GM19239 (cell line): ENCODE measurements at places on chromosomes 1 and 21.

GRCh38 chr1:70411360-70411844, 334 bp downstream of the CTH start:
- no peak for DNase-seq

DNA sequence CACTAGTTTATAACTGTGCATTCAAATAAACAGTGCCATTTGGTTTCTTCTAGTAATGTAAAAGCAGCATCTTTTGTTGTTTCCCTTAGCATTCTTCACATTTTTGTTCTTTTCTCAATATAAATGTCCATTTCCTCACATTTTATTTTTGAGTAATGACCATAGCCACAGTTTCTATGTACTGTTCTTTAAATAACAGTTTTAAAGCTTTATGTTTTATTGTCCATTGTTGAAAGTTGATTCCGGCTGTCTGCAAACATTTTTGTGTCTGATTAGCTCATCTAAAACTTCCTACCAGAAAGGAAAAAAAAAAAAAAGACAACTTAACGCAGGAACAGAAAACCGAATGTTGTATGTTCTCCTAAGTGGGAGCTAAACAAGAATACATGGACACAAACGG, 139.7 kb downstream of the MAGI3 start:
- no peak for DNase-seq

GRCh38 chr21:44428281-44428960, 26.9 kb upstream of the LRRC3 start:
- DNase-seq = no peak

DNA sequence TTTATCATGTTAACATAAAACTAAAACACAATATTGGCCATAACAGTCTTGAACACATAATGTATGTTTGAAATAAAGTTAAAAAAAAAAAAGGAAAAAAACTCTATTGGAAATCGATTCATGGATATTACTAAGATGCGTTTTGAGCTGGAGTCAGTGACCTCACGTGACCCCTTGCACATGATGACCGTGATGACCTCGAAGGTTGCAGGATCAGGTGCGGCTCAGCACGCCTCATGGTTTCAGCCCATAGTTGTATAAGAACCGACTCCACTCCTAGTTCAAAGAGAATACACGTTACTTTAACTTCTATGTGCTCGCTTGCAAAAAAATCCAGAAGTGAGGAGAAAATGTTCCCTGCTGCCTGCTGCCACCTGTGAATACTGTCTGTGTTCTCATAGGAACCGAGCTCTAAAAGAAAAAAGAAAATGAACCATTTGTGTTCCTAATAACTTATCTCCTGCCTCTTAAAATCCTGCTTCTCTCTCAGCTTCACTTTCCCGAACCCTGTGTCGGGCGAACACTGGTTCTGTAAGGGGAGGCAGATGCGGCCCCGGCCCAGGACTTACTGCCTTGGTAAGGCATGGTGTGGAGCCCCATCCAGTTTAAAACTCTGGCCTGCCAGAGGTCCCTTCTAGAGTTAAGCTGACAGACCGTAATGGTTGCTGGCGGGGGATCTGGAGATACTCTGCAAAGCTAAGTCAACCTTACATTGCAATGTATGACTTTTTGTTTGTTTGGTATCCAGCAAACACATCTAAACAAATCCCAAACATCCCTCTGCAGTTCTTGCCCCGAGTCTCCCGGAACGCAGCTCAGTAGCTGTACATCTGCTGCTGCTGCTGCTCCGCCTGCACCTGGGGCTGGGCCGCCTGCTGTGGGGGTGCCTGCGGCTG, 33.8 kb upstream of the RIPK4 start:
- no peak for DNase-seq

DNA sequence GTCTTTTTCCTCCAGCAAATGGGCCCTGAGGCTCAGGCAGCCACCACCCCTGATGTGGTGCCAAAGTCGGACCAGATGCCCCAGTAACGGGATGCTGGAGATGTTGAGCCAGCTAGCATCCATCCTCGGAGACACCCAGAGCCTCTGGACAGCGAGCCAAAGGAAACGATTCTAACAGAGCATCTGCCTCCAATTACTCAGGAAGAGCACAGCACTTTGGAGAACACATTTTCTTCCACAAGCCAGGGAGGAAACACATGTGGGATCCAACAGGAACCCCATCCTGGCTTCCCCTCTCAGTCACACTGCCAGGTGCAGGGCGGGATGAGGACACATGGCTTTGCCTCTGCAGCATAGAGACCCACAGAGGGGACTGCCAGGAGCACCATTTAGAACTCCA, 44.9 kb downstream of the C1orf198 start:
- no peak for DNase-seq

GRCh38 chr1:19709260-19709793, 44.7 kb downstream of the HTR6 start:
- no peak for DNase-seq

- no peak for DNase-seq
Measured at GRCh38 chr1:211371406-211372105, 44.9 kb downstream of the TRAF5 start.

DNA sequence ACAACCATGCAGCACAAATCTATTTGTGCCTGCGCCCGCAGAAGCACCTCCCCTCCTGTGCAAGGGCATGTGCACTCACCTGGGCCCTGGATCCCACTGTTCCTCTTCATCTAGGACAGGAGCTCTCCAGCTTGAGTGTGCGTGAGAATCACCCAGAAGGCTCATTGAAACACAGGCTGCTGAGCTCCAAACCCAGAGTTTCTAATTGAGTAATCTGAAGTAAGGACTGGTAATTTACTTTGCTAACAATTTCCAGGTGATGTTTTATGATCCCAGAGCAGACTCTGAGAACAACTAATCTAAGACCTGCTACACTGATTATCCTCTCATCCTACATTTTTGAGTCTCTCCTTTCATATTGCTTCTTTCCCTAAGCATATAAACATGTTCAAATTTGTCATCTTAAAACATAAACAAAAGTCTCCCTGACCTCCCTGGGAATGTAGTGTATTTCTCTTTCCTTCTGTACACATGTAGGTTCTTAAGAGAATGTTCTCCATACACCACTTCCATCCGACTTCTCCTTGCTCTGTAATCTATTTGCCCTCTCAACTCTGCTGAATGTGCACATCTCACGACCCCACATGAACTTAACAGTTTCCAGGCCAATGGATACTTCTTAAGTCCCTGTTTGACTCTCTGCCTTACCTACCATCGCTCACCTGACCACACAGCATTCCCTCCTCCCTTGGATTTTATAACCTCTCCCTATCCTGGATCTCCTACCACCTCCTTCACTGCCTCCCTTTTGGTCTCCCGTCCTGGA, 522.5 kb downstream of the SMYD3 start:
- no peak for DNase-seq

DNA sequence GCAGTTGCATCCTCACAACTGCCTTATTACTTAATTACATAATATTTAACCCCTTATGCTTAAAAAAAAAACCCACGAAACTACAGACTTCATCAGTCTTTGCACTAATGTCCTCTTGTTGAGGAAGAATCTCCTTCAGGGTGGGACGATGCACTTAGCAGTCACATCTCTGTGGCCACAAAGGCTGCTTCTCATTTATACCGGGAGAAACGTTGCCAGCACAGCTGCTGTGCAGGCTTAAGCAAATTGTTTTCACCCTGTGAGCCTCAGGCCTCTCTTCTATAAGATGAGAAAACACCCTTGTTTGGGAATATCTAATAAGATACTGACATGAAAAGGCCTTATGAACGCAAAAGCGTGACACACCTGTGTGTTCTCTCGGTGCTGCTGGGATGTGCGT, 2.9 kb upstream of the OBSCN start:
- DNase-seq = no peak

- no peak for DNase-seq
Measured at GRCh38 chr1:43267818-43268425, 1.9 kb upstream of the TMEM125 start.

GRCh38 chr1:87598429-87598828, 269.7 kb downstream of the LMO4 start:
- DNase-seq = no peak

GRCh38 chr1:89198081-89198480, 661 bp downstream of the GBP4 start:
- DNase-seq = no peak

- DNase-seq = no peak
Measured at GRCh38 chr1:168321945-168322344, 41.3 kb downstream of the TBX19 start.

GRCh38 chr1:84539972-84540371, 33.6 kb upstream of the GNG5 start:
- no peak for DNase-seq

GRCh38 chr1:150002217-150002616, 8.3 kb downstream of the OTUD7B start:
- DNase-seq = no peak

DNA sequence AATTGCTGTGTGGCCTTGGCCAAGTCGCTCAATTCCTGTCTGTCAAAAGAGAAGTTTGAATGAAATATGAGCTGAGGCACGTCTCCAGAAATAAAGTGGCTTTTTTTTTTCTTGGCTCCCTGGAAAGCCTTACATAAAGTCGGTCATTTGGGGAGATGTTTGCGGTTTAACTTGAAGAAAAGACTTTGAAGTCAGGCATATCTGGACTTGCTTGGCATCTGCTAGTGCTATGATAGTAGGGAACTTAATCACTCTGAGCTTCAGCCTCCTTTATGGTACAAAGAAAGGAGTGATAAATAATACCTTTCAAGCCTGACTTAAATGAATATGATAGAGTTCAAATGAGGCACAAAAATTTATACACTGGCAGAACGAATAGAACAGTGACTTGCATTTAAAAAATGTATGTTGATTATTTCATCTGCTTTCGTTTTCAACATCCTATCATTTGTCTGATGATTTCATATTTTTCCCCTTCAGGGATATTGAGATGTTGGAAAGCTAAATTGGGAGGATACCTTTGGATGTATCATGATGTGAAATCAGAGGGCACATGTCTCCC, 60.2 kb downstream of the FASLG start:
- DNase-seq = no peak

GRCh38 chr1:165355139-165355976, 1.2 kb downstream of the LMX1A start:
- no peak for DNase-seq

DNA sequence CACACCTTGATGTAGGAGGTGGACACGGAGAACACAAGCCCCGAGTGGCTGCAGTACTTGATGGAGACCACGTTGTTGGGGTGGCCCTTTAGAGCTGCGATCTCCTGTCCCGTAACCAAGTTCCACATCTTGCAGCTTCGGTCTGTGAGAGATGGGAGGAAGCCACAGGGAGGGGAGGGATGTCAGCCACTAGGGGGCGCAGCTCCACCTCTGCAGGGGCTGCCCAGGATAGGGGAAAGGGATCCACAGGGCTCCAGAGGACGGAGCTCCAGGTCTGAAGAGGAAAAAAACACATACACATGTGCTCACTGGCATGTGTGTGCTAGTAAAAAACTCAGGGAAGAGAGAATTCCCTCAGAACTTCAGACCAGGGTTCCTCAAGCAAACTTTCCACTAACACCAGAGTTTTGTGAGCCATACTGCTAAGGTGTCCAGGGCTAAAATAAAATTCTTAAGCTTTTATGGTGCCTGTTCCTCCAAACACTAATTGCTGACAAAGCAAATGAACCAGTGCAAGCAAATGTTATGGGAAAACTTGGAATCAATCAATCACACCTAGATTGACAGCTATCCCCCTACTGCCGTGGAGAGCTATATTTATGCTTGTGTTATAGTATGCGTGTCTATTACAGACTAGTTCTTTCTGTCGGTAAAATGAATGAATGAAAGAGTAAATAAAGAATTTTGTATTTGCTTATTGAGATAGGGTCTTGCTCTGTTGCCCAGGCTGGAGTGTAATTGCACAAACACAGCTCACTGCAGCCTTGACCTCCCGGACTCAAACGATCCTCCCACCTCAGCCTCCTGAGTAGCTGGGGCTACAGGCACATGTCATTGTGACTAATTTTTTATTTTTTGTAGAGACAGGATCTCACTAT, 43.7 kb downstream of the KIF21B start:
- peak; percentile 76 for DNase-seq

- DNase-seq = no peak
Measured at GRCh38 chr1:235129774-235130570, 1.3 kb upstream of the TOMM20 start.

GRCh38 chr21:37032877-37033471, 26.5 kb downstream of the RIPPLY3 start:
- DNase-seq = no peak
